ENCODE measurements at places on chromosomes 3 and 15. TPM values are rescaled to one million over a fixed set of nuclear protein-coding genes. Genes with fewer than 3 reads are reported as not detected.

The PRR20G gene
- not detected for total RNA-seq

The MAP1A gene
- total RNA-seq = 1.7 TPM

The RBMS3 gene
- 7.9 TPM for total RNA-seq

The SH3GL3 gene
- 0.27 TPM for total RNA-seq

The FBLN2 gene
- total RNA-seq = 0.30 TPM

GRCh38 chr3:160185751-160186150, 39.5 kb upstream of the C3orf80 start:
- DNase-seq = no peak

GRCh38 chr3:146803745-146804144, 198.6 kb upstream of the PLSCR5 start:
- peak; percentile 63 for DNase-seq

The ZNF662 gene
- 1.4 TPM for total RNA-seq

The SAMMSON gene
- total RNA-seq = not detected

The PLCL2 gene
- 0.71 TPM for total RNA-seq

- peak; percentile 12 for DNase-seq
These were observed 271.0 kb upstream of the GADL1 start for GRCh38 chr3:31165399-31165860.

The CCDC174 gene
- 6.2 TPM for total RNA-seq
